Activated CD4-positive, alpha-beta T cell treated with anti-CD3 and anti-CD28 coated beads for 36 hours (primary cell): ENCODE measurements at places on chromosomes 5 and 9. TPM values are rescaled to one million over a fixed set of nuclear protein-coding genes. Genes with fewer than 3 reads are reported as not detected.

SPATA31E1 gene
- total RNA-seq: not detected

HMGCS1 gene
- total RNA-seq: 95.2 TPM

IL3 gene
- 11.6 TPM for total RNA-seq

ACTBL2 gene
- not detected for total RNA-seq

- no peak overlapping the region for H3K27ac ChIP-seq
- no peaks in the 10 kb centered on the region for H3K36me3 ChIP-seq
- no peaks in the 10 kb centered on the region for H3K4me1 ChIP-seq
- no peak for DNase-seq
- H3K4me3 ChIP-seq: no peak overlapping the region
Measured at GRCh38 chr5:77170-77501, 14.8 kb upstream of the PLEKHG4B start.

GRCh38 chr9:133521122-133522072 lies 3.4 kb downstream of the MYMK start:
- H3K36me3 ChIP-seq: no peaks in the 10 kb centered on the region
- H3K4me3 ChIP-seq: no peak overlapping the region
- H3K4me1 ChIP-seq: peaks cover under 1% of the 10 kb centered on the region

DNA sequence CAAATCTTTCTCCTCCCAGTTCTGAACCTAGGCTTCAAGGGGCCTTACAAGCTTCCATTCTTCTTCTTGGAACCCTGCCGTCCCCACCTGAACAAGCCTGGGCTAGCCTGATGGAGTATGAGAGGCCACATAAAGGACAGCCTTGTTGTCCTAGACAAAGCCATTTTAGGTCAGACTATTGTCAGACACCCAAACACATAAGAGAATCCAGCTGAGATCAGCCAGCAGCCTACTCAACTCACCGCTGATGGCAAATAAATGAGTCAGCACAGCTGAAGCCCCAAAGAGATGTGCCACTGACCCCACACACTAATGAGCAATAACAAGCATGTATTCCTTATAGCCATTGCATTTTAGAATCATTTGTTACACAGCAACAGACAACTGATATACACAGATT lies 33.8 kb downstream of the SVEP1 start:
- H3K4me1 ChIP-seq: no peaks in the 10 kb centered on the region
- H3K4me3 ChIP-seq: no peak overlapping the region
- H3K27me3 ChIP-seq: peaks cover 3% of the 10 kb centered on the region
- no peaks in the 10 kb centered on the region for H3K36me3 ChIP-seq
- no peak for DNase-seq

DNA sequence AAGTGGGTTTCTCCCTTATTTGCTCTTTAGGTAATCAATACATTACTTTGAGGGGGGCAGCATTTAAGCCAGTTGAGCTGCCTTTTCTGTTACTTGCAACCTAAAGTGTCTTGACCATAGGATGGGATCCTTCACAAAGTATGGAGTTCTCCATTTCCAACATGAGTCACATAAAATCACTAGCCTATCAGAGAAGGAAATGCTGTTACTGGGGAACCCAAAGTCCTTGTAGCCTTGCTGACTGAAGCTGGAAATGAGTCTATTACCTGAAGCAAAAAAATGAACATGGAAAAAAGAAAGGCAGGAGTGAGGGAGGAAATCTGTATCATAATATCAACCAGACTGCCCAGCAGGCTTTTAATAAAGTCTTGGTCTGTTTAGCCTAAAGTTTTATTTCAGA lies 42.8 kb upstream of the SLIT3 start:
- no peak overlapping the region for H3K27ac ChIP-seq
- no peak overlapping the region for H3K4me3 ChIP-seq
- H3K4me1 ChIP-seq: no peaks in the 10 kb centered on the region
- no peak for DNase-seq
- H3K36me3 ChIP-seq: no peaks in the 10 kb centered on the region

DNA sequence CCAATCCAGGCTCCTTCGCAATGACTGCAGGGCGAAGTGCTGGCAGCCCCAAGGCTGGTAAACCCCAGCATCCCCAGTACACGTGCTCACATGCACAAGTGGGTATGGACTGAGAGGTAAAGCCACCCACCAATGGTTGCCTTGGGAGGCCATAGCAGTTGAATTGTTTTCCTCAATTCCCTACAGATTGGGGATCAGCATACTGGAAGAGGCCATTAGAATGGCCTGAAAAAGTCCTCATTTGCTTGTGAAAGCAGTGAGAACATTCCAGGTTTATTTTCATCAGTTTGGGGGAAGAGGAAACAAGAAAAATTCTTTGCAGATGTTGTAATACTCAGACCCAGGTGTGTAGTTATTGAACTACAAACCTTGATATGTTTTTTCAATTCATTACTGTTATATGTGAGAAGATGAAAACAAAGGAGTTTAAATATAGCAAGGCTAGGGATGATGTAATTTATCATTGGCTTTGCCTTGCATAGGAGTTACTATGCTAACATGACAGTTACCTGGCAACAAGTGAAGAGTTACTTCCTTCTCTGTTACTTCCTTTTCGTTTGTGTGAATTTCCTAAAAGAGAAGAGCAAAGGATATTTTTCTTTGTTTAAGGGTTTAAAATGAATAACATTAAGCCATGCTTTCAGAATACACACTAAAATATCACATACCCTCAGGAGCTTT lies 36.4 kb downstream of the MTMR12 start:
- peaks cover 53% of the 10 kb centered on the region for H3K4me1 ChIP-seq
- peaks cover 20% of the 10 kb centered on the region for H3K36me3 ChIP-seq
- DNase-seq: no peak
- H3K27me3 ChIP-seq: no peaks in the 10 kb centered on the region

GRCh38 chr9:91421971-91422757 lies 1.5 kb downstream of the NFIL3 start:
- peak overlapping the region; percentile 95 for H3K27ac ChIP-seq
- peaks cover 37% of the 10 kb centered on the region for H3K36me3 ChIP-seq
- peaks cover 54% of the 10 kb centered on the region for H3K4me1 ChIP-seq
- H3K4me3 ChIP-seq: peak overlapping the region; percentile 98

- DNase-seq: no peak
- no peak overlapping the region for H3K27ac ChIP-seq
- H3K36me3 ChIP-seq: peaks cover 5% of the 10 kb centered on the region
- no peaks in the 10 kb centered on the region for H3K4me1 ChIP-seq
- H3K27me3 ChIP-seq: no peaks in the 10 kb centered on the region
Measured at GRCh38 chr9:32533336-32533735, 7.3 kb upstream of the RIGI start.

GRCh38 chr9:92504881-92505280 lies 22.6 kb upstream of the ASPN start:
- no peaks in the 10 kb centered on the region for H3K36me3 ChIP-seq
- H3K4me1 ChIP-seq: no peaks in the 10 kb centered on the region
- no peak for DNase-seq
- H3K4me3 ChIP-seq: no peak overlapping the region
- H3K27me3 ChIP-seq: no peaks in the 10 kb centered on the region
- H3K27ac ChIP-seq: no peak overlapping the region

DNA sequence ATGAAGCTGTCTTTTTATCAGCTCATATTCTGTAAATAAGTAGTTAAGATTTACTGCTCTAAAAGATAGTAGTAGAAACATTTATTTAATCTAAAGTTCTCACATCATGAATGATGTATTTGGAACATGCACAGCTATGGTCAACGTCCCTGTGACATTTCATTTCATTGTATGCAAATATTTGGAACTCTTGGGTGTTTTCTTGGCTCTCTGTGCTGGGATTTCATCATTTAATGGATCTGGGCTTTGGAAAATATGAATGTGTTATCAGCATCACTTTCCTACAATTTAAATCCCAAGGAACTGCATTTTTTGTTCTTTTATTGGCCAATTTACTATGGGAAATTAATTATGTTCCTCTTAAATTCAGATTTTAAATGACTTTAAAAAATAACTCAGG lies 462.9 kb downstream of the SEMA5A start:
- no peak for DNase-seq
- no peaks in the 10 kb centered on the region for H3K27me3 ChIP-seq
- H3K4me3 ChIP-seq: no peak overlapping the region
- H3K4me1 ChIP-seq: no peaks in the 10 kb centered on the region
- no peaks in the 10 kb centered on the region for H3K36me3 ChIP-seq
